ENCODE measurements at places on chromosomes 16 and 17. TPM values are rescaled to one million over a fixed set of nuclear protein-coding genes. Genes with fewer than 3 reads are reported as not detected.

CNTNAP1 gene
- 1.3 TPM for total RNA-seq

KRT33A gene
- 0.92 TPM for total RNA-seq

KCNJ12 gene
- total RNA-seq = not detected

CCT6B gene
- 0.96 TPM for total RNA-seq

SAMD14 gene
- total RNA-seq = 0.16 TPM

CBX4 gene
- total RNA-seq = 25.2 TPM

C16orf90 gene
- total RNA-seq = not detected

KRTAP4-1 gene
- total RNA-seq = not detected

PRSS22 gene
- total RNA-seq = 97.0 TPM

TUBG1 gene
- 44.4 TPM for total RNA-seq

GPR179 gene
- total RNA-seq = not detected

CDH3 gene
- total RNA-seq = 94.1 TPM

COPZ2 gene
- total RNA-seq = 17.3 TPM

YPEL2 gene
- total RNA-seq = 5.7 TPM

GFAP gene
- not detected for total RNA-seq

HLF gene
- 10.8 TPM for total RNA-seq

SYNGR3 gene
- 0.16 TPM for total RNA-seq

TPSG1 gene
- total RNA-seq = 0.24 TPM

RASD1 gene
- 0.60 TPM for total RNA-seq

C16orf95 gene
- total RNA-seq = 6.5 TPM

ZP2 gene
- total RNA-seq = not detected

COG7 gene
- 14.8 TPM for total RNA-seq

HOXB1 gene
- total RNA-seq = 0.24 TPM

SLC6A2 gene
- total RNA-seq = not detected

OTOP3 gene
- 14.7 TPM for total RNA-seq

KRT33B gene
- total RNA-seq = not detected

MSLN gene
- total RNA-seq = 2.8 TPM

WFIKKN2 gene
- total RNA-seq = not detected

COX10 gene
- total RNA-seq = 19.0 TPM

PRR29 gene
- total RNA-seq = not detected

ERN2 gene
- total RNA-seq = 0.36 TPM

KRTAP2-1 gene
- total RNA-seq = not detected

SCNN1G gene
- total RNA-seq = 10.1 TPM

SOX8 gene
- total RNA-seq = 0.16 TPM

KCNH6 gene
- not detected for total RNA-seq

CBFA2T3 gene
- total RNA-seq = 1.1 TPM

CES2 gene
- total RNA-seq = 151 TPM

GABARAP gene
- 268 TPM for total RNA-seq

NOG gene
- total RNA-seq = not detected

KRTAP9-7 gene
- total RNA-seq = not detected

HOXB4 gene
- 2.4 TPM for total RNA-seq

DNAH9 gene
- 0.44 TPM for total RNA-seq

NAGPA gene
- 6.0 TPM for total RNA-seq

MRPL58 gene
- 47.8 TPM for total RNA-seq

CLEC19A gene
- total RNA-seq = not detected

CCL18 gene
- total RNA-seq = 0.44 TPM

TP53TG3B gene
- not detected for total RNA-seq

CDH1 gene
- 334 TPM for total RNA-seq

HS3ST3A1 gene
- 4.8 TPM for total RNA-seq

TNFRSF17 gene
- total RNA-seq = 0.24 TPM

CHST4 gene
- total RNA-seq = 0.16 TPM

MYADML2 gene
- total RNA-seq = not detected

PRDM7 gene
- not detected for total RNA-seq

GP1BA gene
- total RNA-seq = not detected

KRTAP9-4 gene
- total RNA-seq = not detected

RAMP2 gene
- total RNA-seq = 4.5 TPM

KRTAP1-1 gene
- total RNA-seq = not detected

GPR139 gene
- total RNA-seq = not detected

MYO15A gene
- 0.44 TPM for total RNA-seq

Measured in esophagus mucosa (tissue), 1 donor.